HL-60 (cell line): ENCODE measurements at places on chromosomes 6 and 20.

DNA sequence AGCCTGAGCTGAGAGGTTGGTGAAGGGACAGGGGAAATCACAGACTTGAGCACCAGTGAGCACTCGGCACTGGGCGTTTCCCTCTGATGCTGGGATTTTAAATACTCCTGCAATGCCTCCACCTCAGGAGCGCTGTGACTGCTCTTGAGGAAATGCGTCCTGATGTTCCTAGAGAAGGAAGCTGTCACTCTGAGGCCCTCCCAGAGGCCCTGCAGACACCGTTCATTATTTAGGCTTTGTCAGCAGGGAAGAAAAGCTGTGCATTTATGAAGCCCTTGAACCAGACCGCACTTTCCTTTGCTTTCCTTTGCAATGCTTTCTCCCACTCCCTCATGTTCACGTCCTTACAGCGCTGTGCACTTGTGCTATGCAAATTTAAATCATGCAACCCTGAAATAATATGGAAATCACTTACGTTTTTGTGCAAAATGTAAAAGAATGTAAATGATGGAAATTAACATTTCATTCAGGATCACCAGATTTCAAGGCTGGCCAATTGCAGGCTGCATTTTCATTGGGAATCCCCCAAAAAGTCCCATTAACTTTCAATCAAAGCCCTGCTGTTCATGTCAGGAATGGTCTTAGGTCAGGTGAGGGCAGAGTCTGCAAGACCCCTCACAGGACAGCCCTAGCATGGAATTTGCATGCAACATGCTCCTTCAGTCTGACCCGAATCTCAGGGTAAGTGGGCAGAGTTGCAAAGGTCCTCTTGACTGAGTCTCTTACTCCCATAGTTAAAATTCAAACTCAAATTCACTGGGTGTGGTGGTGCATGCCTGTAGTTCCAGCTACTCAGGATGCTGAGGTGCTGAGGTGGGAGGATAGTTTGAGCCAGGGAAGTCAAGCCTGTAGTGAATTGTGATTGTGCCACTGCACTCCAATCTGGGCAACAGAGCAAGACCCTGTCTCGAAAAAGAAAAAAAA is 45.8 kb upstream of the SYNDIG1 start:
- no peak for DNase-seq

- no peak for DNase-seq
Measured at GRCh38 chr20:33175123-33175522, 7.2 kb downstream of the BPIFA2 start.

DNA sequence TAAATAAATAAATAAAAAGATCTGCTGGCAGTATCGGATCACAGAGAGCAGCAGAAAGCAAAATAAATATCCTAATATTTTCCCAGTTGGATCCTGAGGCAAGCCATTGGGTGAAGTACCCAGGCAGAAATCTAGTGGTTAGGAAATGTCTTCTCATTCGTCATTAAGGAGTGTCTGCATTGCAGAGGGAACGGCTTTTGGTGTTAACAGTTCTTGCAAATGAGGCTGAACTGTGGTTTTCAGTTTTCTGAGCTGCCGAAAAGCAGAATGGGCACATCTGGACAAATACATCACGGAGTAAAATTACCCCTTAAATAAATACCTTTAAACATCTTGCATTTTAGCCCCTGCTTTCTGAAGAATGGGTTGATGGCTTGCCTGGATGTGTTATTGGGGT is 82.3 kb upstream of the MPC1 start:
- DNase-seq: no peak

DNA sequence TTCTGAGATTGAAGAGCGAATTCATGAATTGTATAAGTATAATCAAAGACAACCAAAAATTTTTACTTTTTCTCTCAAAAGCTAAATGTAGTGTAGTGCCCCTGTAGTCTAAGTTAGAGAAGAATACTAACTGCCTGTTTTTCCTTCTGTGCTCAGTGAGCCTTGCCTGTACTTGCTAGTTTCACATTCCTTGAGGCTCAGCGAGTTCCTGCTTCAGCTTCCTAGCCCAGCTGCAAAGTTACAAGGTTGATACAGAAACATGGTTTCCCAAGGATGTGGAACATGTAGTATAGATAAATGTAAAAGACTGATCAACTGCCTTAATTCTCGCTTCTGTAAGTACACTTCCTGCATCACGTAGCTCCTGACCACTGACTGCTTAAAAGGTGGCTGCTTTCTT is 33.1 kb upstream of the SEC63 start:
- no peak for DNase-seq
